CD8-positive, alpha-beta memory T cell (primary cell): ENCODE measurements at places on chromosomes 11 and 22. TPM values are rescaled to one million over a fixed set of nuclear protein-coding genes. Genes with fewer than 3 reads are reported as not detected.

DNA sequence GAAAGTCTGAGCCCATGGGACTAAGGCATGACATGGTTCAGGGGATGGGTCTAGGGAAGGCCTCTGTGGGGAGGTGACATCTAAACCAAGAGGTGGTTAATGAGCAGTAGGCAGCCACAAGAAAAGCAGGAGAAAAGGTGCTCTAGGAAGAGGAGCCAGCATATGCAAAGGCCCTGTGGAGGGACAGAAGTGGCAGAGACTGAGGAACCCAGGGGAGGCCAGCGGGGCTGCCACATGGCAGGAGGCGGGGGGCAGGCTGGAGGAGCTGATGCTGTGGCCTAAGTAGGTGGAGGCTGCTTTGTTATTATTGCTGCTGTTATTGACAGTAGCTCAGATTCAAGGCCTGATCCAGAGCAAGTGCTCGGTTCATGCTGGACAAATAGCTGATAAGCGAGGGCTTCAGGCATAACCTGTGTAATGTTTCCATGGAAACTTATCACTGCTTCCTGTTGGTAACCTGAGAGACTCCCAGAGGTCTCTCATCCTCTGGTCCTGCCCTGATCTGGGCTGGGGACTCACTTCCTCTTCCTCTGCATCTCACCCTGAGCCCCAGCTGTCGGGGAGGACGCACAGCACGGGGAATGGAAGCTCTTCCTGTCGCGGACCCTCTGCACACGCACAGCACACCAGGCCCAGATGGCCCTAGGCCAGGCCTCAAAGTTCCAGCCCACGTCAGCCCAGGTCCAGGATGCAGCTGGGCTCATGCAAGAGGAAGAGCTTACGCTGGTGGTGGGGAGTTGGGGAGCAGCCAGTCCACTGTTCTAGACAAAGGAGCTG lies 75.2 kb upstream of the TP53I11 start:
- no peak overlapping the region for H3K27ac ChIP-seq
- DNase-seq: peak; percentile 0
- no peak overlapping the region for H3K4me3 ChIP-seq
- H3K4me1 ChIP-seq: peaks cover 8% of the 10 kb centered on the region

GRCh38 chr22:50422046-50422445 lies 52.8 kb downstream of the SBF1 start:
- peaks cover 50% of the 10 kb centered on the region for H3K36me3 ChIP-seq
- H3K4me3 ChIP-seq: no peak overlapping the region
- H3K27ac ChIP-seq: no peak overlapping the region
- H3K4me1 ChIP-seq: no peaks in the 10 kb centered on the region
- no peaks in the 10 kb centered on the region for H3K27me3 ChIP-seq

DNA sequence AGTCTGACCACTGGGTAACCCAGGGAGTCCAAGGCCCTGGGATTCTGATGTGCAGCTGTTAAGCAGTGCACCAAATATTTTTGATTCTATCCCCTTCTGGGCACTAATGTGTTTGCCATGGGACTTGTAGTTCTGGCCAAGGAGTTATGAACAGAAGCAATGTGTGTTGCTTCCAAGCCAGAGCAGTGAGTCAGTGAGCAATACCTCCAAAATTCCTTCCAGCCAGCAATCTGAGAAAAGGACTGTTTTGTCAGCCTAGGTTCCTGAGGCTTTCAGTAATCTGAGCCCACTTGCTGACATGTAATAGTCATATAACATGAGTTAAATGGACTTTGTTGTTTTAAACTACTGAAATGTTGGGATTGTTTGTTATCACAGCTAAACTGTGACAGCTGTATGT lies 311.4 kb downstream of the NELL1 start:
- no peaks in the 10 kb centered on the region for H3K36me3 ChIP-seq
- no peaks in the 10 kb centered on the region for H3K4me1 ChIP-seq

The GRM5 gene
- total RNA-seq: not detected

The TRIM49 gene
- not detected for total RNA-seq
